ENCODE measurements at places on chromosomes 5 and 9.

DNA sequence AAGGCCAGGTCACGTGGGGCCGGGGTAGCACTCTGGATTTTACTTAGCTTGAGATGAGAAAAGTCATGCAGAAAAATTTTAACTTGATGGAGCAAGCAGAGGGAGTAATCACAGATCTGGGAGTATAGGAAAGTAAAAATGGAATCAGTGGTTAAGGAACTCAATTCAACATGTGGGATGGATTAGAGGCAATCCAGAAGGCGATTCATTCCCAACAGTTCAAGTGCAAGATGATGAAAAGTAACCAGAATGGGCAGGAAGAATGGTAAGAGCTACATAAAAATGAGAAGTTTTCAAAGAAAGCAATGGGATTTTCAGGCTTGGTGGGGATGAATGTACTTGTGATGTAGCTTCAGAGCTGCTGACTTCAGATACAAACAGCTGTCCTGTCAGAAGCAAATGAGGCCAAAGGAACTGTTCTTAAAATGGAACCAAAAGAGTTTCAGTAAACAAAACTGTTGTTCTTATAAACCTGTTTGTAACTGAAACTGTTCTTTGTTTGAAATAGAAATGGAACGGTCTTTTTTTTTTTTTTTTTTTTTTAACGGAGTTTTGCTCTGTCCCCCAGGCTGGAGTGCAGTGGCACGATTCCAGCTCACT, 5.6 kb upstream of the SEC24A start:
- DNase-seq: no peak

DNA sequence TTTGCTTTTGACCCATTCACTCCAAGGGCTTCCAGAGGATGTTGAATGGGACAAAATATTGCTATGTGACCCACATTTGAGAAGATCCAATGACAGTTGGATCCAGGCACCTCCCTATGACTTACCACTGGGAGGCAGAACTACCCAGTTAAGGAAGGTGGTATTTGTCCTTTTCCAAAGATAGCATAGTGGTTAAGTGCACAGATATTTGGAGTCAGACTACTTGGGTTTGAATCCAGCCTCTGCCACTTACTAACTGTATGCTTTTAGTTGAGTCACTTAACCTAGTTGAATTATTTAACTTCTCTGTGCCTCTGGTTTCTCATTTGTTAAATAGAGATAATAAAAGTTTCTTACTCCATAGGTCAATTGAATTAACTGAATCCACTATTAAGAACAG, 74.5 kb upstream of the PALM2AKAP2 start:
- DNase-seq: no peak

GRCh38 chr5:75336615-75337336, at the start of gene HMGCR:
Gene HMGCR (plus strand): TSS chr5:75337220. CDS start chr5:75342606, 5,386 bp downstream.
- peak; percentile 99 for DNase-seq

- DNase-seq: no peak
These were observed 91.0 kb upstream of the SH3PXD2B start for GRCh38 chr5:172545291-172545801.

DNA sequence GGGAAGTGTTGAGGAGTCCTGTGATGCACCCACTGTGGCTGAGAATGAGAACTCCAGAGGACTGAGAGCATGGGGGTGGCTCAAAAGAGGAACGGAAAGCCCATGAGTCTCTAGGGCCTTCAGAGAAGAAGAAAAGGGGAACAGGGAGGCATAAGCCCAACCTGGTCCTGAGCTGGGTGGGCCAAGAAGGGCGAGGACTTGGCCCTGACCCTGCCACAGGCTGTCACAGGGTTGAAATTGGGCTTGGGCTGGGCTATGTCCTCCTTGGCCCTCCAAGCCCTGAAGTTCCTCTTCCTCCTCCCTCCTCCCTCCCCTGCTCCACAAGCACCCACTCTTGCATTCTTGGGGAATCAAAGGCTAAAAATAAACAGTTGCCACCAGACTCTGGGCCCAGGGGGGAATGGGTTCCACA, 49.3 kb upstream of the PPARGC1B start:
- peak; percentile 77 for DNase-seq

- peak; percentile 79 for DNase-seq
These were observed 2.0 kb downstream of the GLIS3 start for GRCh38 chr9:4297786-4298254.

DNA sequence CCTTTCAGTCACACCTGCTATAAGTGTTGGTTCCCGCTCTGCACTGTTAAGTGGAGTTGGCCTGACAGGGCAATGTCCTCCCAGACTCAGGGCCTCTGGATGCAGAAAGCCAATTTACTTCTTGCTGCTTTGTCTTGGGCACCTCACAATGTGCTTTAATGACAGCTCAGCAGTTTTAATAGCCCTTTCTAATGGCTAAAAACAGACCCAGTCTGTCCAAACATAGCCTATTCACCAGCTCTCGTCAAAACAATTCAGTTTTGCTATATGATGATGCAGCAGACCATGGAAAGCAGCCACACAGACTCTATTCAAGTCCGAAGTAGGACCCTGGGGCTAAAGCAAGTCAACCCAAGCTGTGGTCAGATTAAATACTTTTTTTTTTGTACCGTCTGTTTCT, 529.1 kb upstream of the SEMA6A start:
- no peak for DNase-seq

All from Right ventricle myocardium inferior (tissue), 1 donor.